ENCODE measurements at places on chromosomes 2 and 18. TPM values are rescaled to one million over a fixed set of nuclear protein-coding genes. Genes with fewer than 3 reads are reported as not detected.

The TUBA3E gene
- total RNA-seq: not detected

The MC5R gene
- 0.56 TPM for total RNA-seq

The SEPTIN10 gene
- total RNA-seq: 69.8 TPM

The RFX8 gene
- total RNA-seq: 5.0 TPM

The CXCR4 gene
- 255 TPM for total RNA-seq

The ZSWIM2 gene
- total RNA-seq: not detected

The SKA1 gene
- total RNA-seq: 4.7 TPM

The CIB4 gene
- total RNA-seq: not detected

The COL3A1 gene
- 0.31 TPM for total RNA-seq

The BBS5 gene
- total RNA-seq: 3.2 TPM

The TRIM43 gene
- not detected for total RNA-seq

The SLC30A3 gene
- total RNA-seq: not detected

The TRABD2A gene
- total RNA-seq: 7.2 TPM

GRCh38 chr2:30862054-30862651, 54.9 kb upstream of the CAPN13 start:
- peak; percentile 70 for DNase-seq
- H3K27ac ChIP-seq: no peak overlapping the region
- no peaks in the 10 kb centered on the region for H3K4me1 ChIP-seq
- H3K36me3 ChIP-seq: no peaks in the 10 kb centered on the region
- H3K27me3 ChIP-seq: peaks cover 2% of the 10 kb centered on the region
- H3K4me3 ChIP-seq: no peak overlapping the region

DNA sequence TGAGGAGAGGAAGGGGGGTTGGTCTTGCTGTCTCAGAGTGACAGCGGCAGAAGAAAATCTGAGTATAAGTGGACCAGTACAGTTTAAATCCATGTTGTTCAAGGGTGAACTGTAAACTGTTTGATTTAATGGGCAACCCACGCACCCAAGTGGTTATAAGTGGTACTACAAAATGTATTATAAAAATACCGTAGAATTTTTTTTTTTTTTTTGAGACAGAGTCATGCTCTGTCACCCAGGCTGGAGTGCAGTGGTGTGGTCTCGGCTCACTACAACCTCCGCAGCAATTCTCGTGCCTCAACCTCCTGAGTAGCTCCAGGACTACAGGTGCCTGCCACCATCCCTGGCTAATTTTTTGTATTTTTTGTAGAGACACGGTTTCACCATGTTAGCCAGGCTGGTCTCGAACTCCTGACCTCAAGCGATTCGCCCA, 2.1 kb upstream of the CHCHD5 start:
- no peak for DNase-seq
- peak overlapping the region; percentile 54 for H3K27ac ChIP-seq
- peaks cover 23% of the 10 kb centered on the region for H3K4me1 ChIP-seq
- H3K36me3 ChIP-seq: peaks cover 4% of the 10 kb centered on the region
- no peak overlapping the region for H3K4me3 ChIP-seq

- no peak for DNase-seq
- H3K36me3 ChIP-seq: no peaks in the 10 kb centered on the region
- H3K27me3 ChIP-seq: peaks cover 4% of the 10 kb centered on the region
- H3K27ac ChIP-seq: no peak overlapping the region
Measured at GRCh38 chr2:103284750-103285149, 522.9 kb downstream of the TMEM182 start.

GRCh38 chr18:7760967-7761948, 194.1 kb downstream of the PTPRM start:
- peaks cover 3% of the 10 kb centered on the region for H3K27me3 ChIP-seq
- H3K4me3 ChIP-seq: no peak overlapping the region
- DNase-seq: no peak

DNA sequence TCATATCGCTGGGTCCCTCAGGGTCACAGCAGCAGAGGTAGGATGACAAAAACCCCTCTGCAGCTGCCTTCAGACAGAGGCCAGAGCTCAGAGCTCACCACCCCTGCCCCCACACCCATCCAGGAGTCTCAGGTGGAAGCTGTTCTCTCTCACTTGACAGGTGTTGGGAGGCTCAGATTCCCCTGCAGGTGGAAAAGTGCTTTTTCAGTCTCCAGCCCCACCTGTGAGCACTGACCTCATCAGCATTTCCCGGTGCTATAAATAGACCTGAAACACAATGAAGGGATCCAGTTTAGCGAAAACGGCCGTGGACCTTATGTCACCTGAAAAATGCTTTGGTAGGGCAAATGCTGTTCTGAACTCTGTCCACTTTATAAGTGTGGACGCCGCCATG, 254.9 kb downstream of the NDUFA10 start:
- no peak for DNase-seq
- no peak overlapping the region for H3K4me3 ChIP-seq
- H3K27ac ChIP-seq: no peak overlapping the region
- peaks cover 4% of the 10 kb centered on the region for H3K27me3 ChIP-seq

- no peak for DNase-seq
- no peaks in the 10 kb centered on the region for H3K36me3 ChIP-seq
- H3K27me3 ChIP-seq: peaks cover 8% of the 10 kb centered on the region
- no peak overlapping the region for H3K4me3 ChIP-seq
- H3K4me1 ChIP-seq: peaks cover 7% of the 10 kb centered on the region
Measured at GRCh38 chr2:10826625-10827024, 14.0 kb upstream of the PDIA6 start.

DNA sequence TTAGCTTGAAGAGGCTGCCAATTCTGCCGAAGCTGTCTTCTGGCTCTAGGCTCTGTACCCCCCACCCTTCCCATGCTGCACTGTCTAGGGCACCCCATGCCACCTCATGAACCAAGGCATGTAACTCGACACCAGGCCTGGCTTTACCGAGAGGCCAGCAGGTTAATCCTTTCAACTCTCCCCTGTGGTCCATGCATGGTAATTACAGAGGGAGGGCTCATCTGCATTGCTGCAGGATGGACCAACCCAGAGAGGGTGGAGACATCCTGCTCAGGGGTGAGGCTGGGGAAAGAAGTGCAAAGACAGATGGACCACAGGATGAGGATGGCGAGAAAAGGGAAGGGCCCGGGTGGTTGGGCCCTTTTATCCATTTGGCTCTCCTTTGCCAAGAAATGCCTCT, 65.8 kb downstream of the KCTD1 start:
- no peak overlapping the region for H3K4me3 ChIP-seq
- no peak for DNase-seq
- no peaks in the 10 kb centered on the region for H3K36me3 ChIP-seq
- no peaks in the 10 kb centered on the region for H3K4me1 ChIP-seq
- no peak overlapping the region for H3K27ac ChIP-seq

GRCh38 chr2:20050646-20051531, 539 bp downstream of the LAPTM4A start:
- H3K27ac ChIP-seq: no peak overlapping the region
- peaks cover 31% of the 10 kb centered on the region for H3K4me1 ChIP-seq
- peaks cover 4% of the 10 kb centered on the region for H3K27me3 ChIP-seq
- peak; percentile 53 for DNase-seq

DNA sequence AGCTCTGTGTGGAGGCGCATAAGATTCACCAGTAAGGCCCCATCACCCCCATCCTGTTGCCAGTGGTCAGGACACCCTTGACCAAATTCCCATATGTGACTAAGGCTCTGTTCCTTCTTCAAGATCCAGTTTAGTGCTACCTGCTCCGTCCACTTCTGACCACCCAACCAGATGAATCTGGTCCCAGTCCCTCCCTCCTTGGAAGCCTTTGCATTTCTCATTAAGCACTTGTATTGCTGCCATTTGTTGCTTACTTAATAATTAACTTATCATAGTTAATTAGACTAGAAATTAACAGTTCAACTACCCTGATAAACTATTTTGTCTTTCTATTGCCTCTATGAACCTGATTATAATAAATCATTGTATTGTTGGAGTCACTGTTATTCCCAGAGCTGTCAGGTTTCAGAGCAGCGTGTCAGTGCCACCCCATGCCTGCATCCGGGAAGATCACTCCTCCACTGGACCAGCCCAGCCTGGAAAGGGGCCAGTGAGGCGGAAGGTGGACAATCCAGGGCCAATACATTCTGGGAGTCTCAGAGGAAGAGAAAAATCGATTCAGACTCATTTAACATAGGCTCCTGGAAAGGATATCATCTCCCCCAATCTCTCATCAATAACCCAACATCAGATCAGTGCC, 9.5 kb upstream of the NAT8 start:
- no peak overlapping the region for H3K4me3 ChIP-seq
- H3K36me3 ChIP-seq: peaks cover 7% of the 10 kb centered on the region
- H3K27me3 ChIP-seq: no peaks in the 10 kb centered on the region
- no peak overlapping the region for H3K27ac ChIP-seq

GRCh38 chr2:128645631-128646030, 327.0 kb upstream of the HS6ST1 start:
- peaks cover 4% of the 10 kb centered on the region for H3K27me3 ChIP-seq
- no peaks in the 10 kb centered on the region for H3K36me3 ChIP-seq
- no peak overlapping the region for H3K27ac ChIP-seq
- H3K4me3 ChIP-seq: no peak overlapping the region
- DNase-seq: no peak

- DNase-seq: no peak
- no peaks in the 10 kb centered on the region for H3K4me1 ChIP-seq
Measured at GRCh38 chr2:5982193-5982902, 290.2 kb downstream of the SOX11 start.

GRCh38 chr18:48799724-48800315, 150.9 kb downstream of the SMAD7 start:
- peaks cover 20% of the 10 kb centered on the region for H3K36me3 ChIP-seq
- H3K27me3 ChIP-seq: peaks cover 14% of the 10 kb centered on the region
- no peak for DNase-seq
- no peak overlapping the region for H3K27ac ChIP-seq
- no peak overlapping the region for H3K4me3 ChIP-seq
- H3K4me1 ChIP-seq: no peaks in the 10 kb centered on the region

GRCh38 chr2:12934146-12934756, 217.5 kb downstream of the TRIB2 start:
- peaks cover 2% of the 10 kb centered on the region for H3K27me3 ChIP-seq
- H3K27ac ChIP-seq: no peak overlapping the region
- H3K4me1 ChIP-seq: no peaks in the 10 kb centered on the region
- no peak for DNase-seq
- H3K36me3 ChIP-seq: no peaks in the 10 kb centered on the region

- peaks cover 2% of the 10 kb centered on the region for H3K27me3 ChIP-seq
- no peak for DNase-seq
- H3K4me3 ChIP-seq: no peak overlapping the region
- H3K4me1 ChIP-seq: peaks cover 21% of the 10 kb centered on the region
- no peak overlapping the region for H3K27ac ChIP-seq
Measured at GRCh38 chr2:47301277-47301618, 101.7 kb upstream of the MSH2 start.

GRCh38 chr2:102279391-102279735, 32.0 kb upstream of the IL1RL1 start:
- no peaks in the 10 kb centered on the region for H3K27me3 ChIP-seq
- H3K4me3 ChIP-seq: no peak overlapping the region
- no peaks in the 10 kb centered on the region for H3K36me3 ChIP-seq
- H3K4me1 ChIP-seq: no peaks in the 10 kb centered on the region
- H3K27ac ChIP-seq: no peak overlapping the region

DNA sequence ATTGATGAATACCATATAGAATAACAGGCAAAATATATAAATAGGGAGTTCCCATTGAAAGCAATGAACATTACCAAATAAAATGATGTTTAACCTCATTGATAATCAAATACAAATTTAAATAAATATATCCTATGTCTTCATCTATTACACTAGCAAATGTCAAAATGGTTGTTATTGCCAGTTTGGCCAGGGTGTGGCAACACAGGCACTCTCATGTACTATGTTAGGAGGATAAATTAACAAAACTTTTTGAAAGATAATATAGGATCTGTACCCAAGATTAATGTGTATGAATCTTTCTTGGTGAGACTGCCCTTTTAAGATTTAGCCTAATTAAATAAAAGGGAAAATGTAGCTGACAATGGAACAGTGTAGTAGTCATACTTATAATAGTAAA, 659.3 kb downstream of the ERBB4 start:
- no peaks in the 10 kb centered on the region for H3K36me3 ChIP-seq
- no peaks in the 10 kb centered on the region for H3K4me1 ChIP-seq
- H3K27ac ChIP-seq: no peak overlapping the region
- H3K27me3 ChIP-seq: peaks cover 2% of the 10 kb centered on the region
- no peak overlapping the region for H3K4me3 ChIP-seq
- DNase-seq: no peak

DNA sequence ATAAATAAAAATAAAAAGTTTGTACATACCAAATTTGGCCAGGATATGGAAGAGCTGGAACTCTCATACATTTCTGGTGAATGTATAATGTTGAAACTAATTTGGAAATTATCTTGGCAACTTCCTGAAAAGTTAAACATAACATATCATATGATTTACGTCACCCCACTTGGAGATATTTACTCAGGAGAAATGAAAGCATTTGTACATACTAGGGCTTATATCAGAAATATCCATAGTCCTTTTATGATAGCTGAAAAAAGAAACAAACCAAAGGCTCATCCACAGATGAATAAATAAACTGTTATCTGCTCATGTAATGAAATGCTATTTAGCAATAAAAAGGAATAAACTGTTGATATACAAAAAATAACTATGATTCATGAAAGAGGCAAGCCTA, 318.2 kb upstream of the NRXN1 start:
- H3K36me3 ChIP-seq: no peaks in the 10 kb centered on the region
- no peak overlapping the region for H3K4me3 ChIP-seq
- H3K27ac ChIP-seq: no peak overlapping the region

- no peaks in the 10 kb centered on the region for H3K27me3 ChIP-seq
- no peak overlapping the region for H3K4me3 ChIP-seq
- no peak for DNase-seq
- peaks cover 7% of the 10 kb centered on the region for H3K4me1 ChIP-seq
Measured at GRCh38 chr2:181352158-181352557, 105.0 kb upstream of the ITGA4 start.

- no peak overlapping the region for H3K27ac ChIP-seq
- H3K36me3 ChIP-seq: no peaks in the 10 kb centered on the region
- DNase-seq: no peak
- H3K27me3 ChIP-seq: peaks cover 5% of the 10 kb centered on the region
- no peak overlapping the region for H3K4me3 ChIP-seq
- peaks cover 7% of the 10 kb centered on the region for H3K4me1 ChIP-seq
Measured at GRCh38 chr2:12493031-12493513, 223.7 kb upstream of the TRIB2 start.

DNA sequence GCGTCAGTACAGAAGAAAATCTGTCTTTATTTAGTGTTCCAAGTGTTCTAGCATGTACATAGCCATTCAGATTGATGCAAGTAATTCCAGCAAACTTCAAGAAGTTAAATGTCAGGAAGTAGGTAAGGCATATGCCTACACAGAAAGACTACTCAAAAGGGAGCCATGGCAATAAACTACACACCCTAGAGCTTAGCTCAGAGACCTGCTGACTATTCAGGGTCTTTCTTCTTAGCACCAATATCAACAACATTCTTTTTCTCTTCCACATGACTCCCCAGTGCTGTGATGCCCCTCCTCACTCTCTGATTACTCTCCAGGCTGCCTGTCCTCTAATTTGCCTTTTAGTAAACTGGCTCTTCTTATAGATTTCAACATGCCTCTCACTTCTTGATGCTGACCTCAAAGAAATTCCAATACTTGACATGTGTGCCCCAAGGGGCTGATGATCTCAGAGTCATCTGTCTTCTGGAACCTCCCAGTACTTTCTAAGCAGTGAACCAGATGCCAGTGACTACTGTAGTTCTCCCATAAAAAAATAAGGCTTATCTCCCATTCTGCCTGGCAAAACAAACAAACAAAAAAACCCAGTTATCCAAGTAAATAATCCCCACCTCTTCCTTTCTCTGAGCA, 909.2 kb upstream of the FANCL start:
- no peaks in the 10 kb centered on the region for H3K4me1 ChIP-seq
- no peaks in the 10 kb centered on the region for H3K27me3 ChIP-seq
- no peak overlapping the region for H3K4me3 ChIP-seq
